Activated T-helper 2 cell treated with anti-CD3 and anti-CD28 coated beads, Interferon-gamma antibody, Interleukin-2, Interleukin-4, amounts not matched to agents 10 μg/mL and 5 μg/mL and 100 μg/mL, durations not matched to agents 14 hours and 24 hours and 36 hours (primary cell): ENCODE measurements at places on chromosomes 3 and 15.

DNA sequence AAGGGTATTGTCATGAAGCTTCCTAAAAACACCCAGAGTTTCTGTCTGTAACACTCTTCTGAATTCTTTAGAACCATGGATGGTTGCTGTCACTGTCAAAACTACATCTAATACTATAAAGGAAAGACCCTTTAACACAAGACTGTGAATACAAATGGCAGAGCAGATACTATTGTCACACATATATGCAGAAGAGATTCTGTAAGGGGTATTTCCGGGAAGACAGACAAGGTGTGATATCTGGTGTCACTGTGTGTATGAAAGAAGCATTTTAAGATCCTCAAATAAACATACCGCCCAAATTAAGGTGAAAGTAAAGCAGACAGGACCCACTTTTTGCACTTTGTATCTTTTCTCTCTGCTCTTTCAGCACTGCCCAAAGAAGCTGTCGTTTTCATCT, 306.4 kb downstream of the RORA start:
- DNase-seq = no peak

GRCh38 chr15:85499371-85499887, 119.0 kb downstream of the AKAP13 start:
- DNase-seq = no peak

GRCh38 chr3:14366915-14367823, 35.2 kb upstream of the SLC6A6 start:
- no peak for DNase-seq

GRCh38 chr3:72129501-72130094, 344.6 kb upstream of the PROK2 start:
- no peak for DNase-seq

GRCh38 chr3:38560996-38561717, 65.0 kb downstream of the EXOG start:
- DNase-seq = no peak

GRCh38 chr3:54783611-54784010, 144.2 kb downstream of the LRTM1 start:
- no peak for DNase-seq

DNA sequence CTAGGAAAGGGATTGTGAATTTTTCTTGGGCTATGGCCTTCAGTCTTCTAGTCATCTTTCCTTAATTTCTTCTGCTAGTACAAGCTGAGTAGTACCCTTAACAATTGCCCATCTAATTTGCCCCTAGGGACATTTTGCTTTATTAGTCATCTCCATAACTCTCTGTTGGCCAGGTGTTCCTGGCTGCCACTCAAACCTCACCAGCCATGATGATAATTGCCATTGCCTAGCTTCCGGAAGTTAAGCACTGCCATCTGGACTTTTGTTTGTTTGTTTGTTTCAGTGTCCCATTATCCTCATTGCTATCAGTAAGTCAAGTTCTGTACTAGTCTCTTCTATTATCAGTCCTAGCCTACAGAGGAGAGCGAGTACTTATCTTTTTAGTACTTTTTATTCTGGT, 36.6 kb upstream of the UBL7 start:
- no peak for DNase-seq

DNA sequence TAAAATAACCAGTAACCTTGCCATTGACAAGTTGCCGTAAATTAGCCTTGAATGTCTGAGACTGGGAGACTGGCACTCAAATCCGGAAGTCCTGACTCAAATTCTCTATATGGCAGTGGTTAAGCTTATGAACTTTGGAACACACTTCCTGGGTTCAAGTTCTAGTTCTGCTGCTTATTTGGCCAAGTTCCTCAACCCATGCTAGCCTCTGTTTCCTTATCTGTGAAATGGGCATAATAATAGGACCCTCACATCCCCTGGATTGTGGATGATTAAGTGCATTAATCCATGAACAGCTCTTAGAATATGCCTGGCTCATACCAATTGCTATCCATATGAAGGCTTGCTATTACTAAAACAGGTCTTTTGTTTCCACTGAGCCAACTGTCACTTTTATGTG, 311.5 kb downstream of the EDEM1 start:
- no peak for DNase-seq

DNA sequence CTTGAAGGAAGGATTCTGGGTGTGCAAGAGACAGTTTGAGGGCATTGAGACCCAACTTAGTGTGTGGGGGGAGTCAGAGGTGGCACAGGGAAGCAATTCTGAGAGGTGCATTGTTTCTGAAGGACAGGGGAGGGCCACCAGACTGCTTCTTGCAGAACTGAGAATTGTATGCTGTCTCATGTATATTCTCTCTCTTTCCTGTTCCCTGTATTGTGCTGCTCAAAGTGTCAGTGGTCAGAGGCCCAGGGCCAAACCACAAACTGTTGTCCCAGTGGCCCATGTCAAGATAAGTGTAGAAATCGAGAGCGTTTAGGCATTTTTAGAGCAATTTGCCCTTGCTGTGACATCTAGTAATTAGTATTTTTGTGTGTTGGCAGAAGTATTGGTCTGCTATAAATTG, 567.1 kb downstream of the EDEM1 start:
- DNase-seq = no peak

DNA sequence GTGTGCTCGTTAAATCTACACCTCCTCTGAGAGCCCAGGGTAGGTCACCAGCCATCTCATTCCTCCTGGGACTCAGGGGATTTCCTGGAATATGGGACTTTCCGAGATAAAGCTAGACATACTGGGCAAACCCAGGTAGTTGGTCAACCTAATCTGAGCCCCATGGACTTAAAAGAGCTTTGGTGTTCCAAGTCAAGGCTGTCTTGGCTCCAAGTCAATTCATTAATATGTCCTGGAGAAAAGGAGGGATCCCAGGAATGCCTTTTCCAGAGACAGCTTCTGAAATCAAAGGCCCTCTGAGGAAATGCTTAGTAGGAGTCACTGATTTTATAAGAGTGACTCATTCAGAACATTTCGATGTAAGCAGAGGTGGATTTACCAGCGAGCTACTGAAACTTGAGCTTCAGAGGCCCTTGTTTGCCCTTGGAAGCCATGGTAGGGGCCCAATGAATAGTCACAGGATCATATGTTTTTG, 137.3 kb upstream of the UBE2E1 start:
- DNase-seq = no peak

GRCh38 chr3:42849017-42849416, 26.7 kb downstream of the CYP8B1 start:
- DNase-seq = no peak

GRCh38 chr15:85542895-85543331, 162.5 kb downstream of the AKAP13 start:
- DNase-seq = no peak

- no peak for DNase-seq
Observed at GRCh38 chr3:100213891-100214573, 46.8 kb upstream of the TBC1D23 start.

DNA sequence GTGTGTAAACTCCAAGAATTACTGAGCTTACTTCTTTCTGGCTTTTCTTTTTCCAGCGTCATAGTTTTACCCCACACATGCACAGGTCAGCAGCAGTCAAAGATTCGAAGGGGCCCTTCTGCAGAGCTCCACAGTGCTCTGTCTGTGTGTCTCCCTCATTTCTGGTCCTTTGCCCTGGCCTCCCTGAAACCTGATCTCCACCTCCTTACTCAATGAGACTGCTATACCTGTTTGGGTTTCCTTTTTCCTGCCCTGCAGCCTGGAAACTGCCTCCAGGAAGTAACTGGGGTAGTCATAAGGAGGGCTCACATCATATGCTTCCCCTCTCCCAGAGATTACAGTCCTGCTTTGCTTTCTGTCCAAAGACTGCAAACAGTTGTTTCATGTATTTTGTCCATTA, 82.8 kb upstream of the TNIK start:
- no peak for DNase-seq

GRCh38 chr15:96052572-96053030, 277.9 kb upstream of the NR2F2 start:
- no peak for DNase-seq

- DNase-seq = no peak
Observed at GRCh38 chr3:34200576-34200975, 402.1 kb downstream of the PDCD6IP start.

GRCh38 chr3:197216169-197216860, 82.1 kb downstream of the DLG1 start:
- DNase-seq = no peak

GRCh38 chr3:125055331-125055912, 375 bp downstream of the HEG1 start:
- no peak for DNase-seq

DNA sequence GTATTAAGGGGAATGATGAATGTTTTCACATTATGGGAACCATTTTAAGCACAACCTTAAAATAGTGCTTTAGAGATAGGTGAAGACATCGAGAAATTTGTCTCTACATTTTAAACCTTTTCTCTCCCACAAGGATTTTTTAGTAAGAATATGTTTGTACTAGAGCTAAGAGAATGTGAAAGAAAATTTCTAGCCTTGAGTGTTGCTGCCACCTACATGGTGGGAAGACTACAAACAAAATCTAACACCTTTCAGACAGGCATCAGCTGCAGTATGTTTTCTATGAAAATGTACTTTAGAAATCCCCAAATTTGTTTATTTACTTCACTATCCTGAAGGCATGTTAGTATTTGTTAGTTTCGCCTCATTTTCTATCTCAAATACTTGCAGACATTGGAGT, 247.4 kb downstream of the WDR72 start:
- DNase-seq = no peak

DNA sequence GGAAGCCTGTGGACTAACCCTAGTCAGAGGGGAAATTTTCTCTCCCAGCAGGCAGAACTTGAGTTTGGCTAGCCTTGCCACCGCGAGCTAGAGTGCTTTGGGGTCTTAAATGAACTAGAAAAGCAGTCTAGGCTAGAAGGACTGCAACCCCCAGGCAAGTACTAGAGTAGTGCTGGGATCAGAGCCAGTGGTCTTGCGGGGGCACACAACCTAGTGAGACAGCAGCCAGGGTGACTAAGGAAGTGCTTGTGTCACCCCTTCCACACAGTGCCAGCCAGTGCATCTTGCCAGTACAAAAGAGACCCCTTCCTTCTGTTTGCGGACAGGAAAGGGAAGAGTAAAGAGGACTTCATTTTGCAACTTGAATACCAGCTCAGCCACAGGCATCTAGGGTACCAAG, 59.0 kb downstream of the GOLM2 start:
- DNase-seq = no peak

DNA sequence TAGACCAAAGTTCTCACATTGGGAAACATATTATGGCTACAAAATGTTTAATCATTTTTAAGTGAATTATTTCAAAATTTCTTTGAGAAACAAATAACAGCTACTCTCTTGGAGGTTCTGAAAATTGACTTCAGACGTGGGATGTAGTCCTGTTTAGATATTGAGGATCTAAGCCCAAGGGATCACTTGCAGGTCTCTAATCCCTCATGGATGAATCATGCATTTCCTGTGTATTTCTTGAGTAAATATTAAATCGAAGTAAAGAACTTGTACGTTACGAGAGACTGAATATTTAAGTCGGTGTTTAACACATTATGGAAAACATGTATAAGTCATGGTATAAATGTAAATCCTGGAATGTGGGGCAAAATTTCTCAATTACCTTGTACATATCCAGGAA, 119.8 kb downstream of the EPHA3 start:
- DNase-seq = no peak
